ENCODE measurements at places on chromosomes 6 and 20.

- H3K4me1 ChIP-seq: no peaks in the 10 kb centered on the region
- H3K27me3 ChIP-seq: peaks cover 24% of the 10 kb centered on the region
- peaks cover 5% of the 10 kb centered on the region for H3K36me3 ChIP-seq
- H3K27ac ChIP-seq: no peak overlapping the region
Measured at GRCh38 chr6:170117111-170117972, 173.5 kb downstream of the DLL1 start.

- H3K27ac ChIP-seq: no peak overlapping the region
- DNase-seq: no peak
- no peaks in the 10 kb centered on the region for H3K4me1 ChIP-seq
- H3K36me3 ChIP-seq: no peaks in the 10 kb centered on the region
- no peaks in the 10 kb centered on the region for H3K27me3 ChIP-seq
Measured at GRCh38 chr6:4568138-4568537, 208.1 kb upstream of the CDYL start.

DNA sequence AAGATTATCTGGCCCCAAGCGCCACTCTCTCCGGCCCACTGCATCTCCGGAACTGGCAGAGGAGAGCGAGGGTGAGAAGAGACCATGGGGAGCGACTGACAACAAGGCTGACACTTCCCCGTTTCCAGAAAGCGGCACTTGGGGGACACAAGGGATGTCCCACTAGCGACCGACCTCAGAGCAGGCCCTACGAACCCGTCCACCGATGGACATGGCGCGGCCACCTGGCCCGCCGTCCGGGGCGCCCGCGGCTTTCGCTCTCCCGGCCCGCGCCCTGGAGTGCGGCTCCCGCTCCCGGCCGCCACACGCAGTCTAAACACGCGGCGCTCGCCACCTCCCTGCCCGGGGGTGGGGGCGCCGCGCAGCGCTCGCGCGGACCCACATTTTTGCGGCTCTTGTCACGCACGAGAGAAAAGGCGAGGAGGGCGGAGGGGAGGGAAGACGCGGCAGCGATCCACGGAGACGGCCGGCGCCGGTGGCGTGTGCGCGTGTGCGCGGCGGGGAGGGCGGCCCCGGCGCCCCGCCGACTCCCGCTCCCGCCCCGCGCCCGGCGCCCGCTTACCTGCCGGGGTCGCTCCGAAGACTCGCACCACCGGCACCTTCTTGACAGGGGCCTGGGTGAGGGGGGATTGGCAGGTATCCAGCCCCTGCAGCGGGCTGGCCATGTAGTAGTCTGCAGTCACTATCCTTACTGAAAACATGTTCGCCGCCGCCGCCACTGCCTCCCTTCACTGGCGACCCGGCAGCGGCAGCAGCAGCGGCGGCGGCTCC is 645 bp downstream of the REV3L start:
- H3K36me3 ChIP-seq: peaks cover 5% of the 10 kb centered on the region
- peaks cover 52% of the 10 kb centered on the region for H3K4me1 ChIP-seq

- H3K27me3 ChIP-seq: no peaks in the 10 kb centered on the region
- no peaks in the 10 kb centered on the region for H3K4me1 ChIP-seq
- H3K4me3 ChIP-seq: no peak overlapping the region
- DNase-seq: no peak
- peaks cover 36% of the 10 kb centered on the region for H3K36me3 ChIP-seq
Measured at GRCh38 chr6:144737998-144738397, 452.9 kb downstream of the UTRN start.

- no peak for DNase-seq
- H3K27me3 ChIP-seq: no peaks in the 10 kb centered on the region
- peak overlapping the region; percentile 93 for H3K4me3 ChIP-seq
Measured at GRCh38 chr6:137871831-137872454, 4.9 kb downstream of the TNFAIP3 start.

DNA sequence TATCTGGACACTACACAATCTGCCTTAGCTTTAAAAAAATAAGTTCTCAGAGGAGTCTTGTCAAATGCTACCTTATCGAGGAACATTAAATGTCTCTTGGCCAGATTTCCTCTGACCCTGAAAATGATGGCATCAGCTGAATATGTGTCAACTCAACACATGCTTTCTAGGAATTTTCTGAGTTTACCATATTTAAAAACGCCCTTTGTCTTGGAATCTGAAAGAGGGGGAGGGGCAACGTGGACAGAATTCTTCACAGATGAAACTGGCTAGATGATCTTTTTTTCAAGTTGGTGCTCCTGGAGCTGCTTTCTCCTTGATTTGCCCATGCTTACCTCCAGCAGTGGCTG is 5.1 kb downstream of the SOX4 start:
- DNase-seq: no peak
- peaks cover 51% of the 10 kb centered on the region for H3K27me3 ChIP-seq
- H3K27ac ChIP-seq: no peak overlapping the region
- H3K4me1 ChIP-seq: peaks cover 22% of the 10 kb centered on the region

DNA sequence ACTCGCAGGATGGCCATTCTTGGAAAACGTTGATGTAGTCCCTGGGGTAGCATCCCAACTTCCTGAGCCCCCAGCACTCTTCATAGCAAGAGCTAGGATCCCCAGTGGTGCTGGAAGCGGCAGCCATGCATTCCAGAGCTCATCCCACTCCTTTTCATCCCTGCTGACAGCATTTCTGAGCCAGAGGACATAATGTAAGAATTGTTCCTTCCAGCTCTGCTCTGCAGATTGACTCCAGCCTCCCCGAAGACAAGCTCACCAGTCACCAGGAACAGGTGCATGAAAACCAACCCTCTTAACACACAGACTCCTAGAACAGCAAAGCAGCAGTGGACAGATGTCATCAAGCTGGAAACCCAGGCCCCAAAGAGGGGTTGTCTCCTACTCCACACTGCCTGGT is 3.8 kb downstream of the SLC13A3 start:
- H3K27ac ChIP-seq: no peak overlapping the region
- DNase-seq: no peak
- no peaks in the 10 kb centered on the region for H3K36me3 ChIP-seq
- H3K4me3 ChIP-seq: no peak overlapping the region
- peaks cover 59% of the 10 kb centered on the region for H3K27me3 ChIP-seq
- H3K4me1 ChIP-seq: peaks cover 2% of the 10 kb centered on the region

DNA sequence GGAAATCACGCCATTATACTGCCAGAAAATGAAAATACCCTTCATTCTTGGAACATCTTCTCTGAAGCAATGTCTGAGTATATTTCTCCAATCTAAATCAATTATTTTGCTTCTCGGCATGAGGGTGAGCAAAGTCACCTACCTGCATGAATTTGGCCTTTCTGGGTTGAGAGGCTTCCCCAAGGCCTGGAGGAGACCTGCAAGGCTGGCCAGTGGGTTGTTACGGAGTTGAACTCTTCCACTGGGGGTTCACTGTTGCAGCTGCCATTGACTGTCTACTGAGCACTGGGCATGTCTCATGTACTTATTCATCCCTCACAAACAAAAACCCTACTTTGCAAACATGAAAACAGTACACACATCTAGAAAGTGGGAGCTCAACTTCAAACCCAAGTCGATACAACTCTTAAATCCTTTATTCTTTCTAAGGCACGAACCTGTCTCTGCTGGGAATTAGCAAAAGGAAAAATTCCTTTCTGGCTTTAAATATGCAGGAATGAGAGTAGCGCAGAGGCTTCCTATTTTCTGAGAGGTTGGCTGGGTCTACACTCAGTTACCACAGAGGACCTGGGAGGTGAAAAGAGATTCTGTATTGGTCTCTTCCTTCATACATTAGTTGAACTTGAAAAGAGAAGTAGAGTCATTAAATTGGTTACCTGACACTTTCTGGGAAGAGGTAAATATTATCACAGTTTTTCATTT is 87.6 kb upstream of the SGK1 start:
- peaks cover 8% of the 10 kb centered on the region for H3K4me1 ChIP-seq
- no peak overlapping the region for H3K27ac ChIP-seq
- no peak for DNase-seq
- H3K27me3 ChIP-seq: no peaks in the 10 kb centered on the region
- no peak overlapping the region for H3K4me3 ChIP-seq

- H3K36me3 ChIP-seq: no peaks in the 10 kb centered on the region
- no peak overlapping the region for H3K4me3 ChIP-seq
- no peak overlapping the region for H3K27ac ChIP-seq
- peaks cover 38% of the 10 kb centered on the region for H3K27me3 ChIP-seq
Measured at GRCh38 chr20:17482536-17482935, 48.6 kb downstream of the BFSP1 start.

DNA sequence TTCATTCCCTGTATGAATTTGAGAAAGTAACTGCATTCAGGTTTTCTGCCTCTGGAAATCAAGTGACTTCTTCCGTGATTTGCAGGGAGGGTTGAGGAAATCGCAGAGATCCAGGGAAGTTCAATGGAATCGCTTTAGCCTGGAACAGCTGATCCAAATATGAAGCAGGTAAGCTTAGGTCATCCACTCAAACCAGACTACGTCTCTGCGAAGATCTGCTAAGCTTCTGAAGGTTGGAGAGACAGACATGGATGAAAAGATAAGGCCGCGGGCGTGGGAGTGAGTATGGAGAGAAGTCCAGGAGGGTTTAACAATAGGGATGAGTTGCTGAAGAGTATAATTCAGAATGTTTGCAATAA is 34.2 kb upstream of the BTN3A2 start:
- H3K4me3 ChIP-seq: peak overlapping the region; percentile 64
- no peak for DNase-seq
- no peaks in the 10 kb centered on the region for H3K36me3 ChIP-seq

GRCh38 chr6:33613795-33614168 is 7.3 kb upstream of the ITPR3 start:
- H3K27me3 ChIP-seq: peaks cover 34% of the 10 kb centered on the region
- no peak overlapping the region for H3K27ac ChIP-seq
- no peak for DNase-seq
- no peak overlapping the region for H3K4me3 ChIP-seq
- peaks cover 28% of the 10 kb centered on the region for H3K4me1 ChIP-seq

DNA sequence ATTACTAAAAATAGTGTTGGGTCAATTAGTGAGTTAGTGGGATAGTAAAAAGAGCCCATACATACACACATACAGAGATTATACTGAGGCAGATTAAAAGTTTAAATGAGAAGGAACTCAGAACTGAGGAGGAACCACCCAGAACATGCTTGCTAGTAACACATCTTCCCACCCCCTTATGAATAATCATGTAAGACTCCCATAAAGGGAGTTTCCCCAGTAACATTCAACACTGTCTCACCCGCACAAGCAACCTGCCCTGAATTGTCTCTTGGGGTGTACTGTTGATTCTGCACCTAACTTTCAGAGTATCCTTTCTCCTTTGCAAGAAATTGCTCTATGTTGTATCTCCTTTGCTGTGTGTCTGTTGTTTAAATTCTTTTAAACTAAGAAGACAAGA is 11.1 kb upstream of the HLA-DQB2 start:
- no peak overlapping the region for H3K4me3 ChIP-seq
- no peak overlapping the region for H3K27ac ChIP-seq
- no peaks in the 10 kb centered on the region for H3K36me3 ChIP-seq
- peaks cover 37% of the 10 kb centered on the region for H3K27me3 ChIP-seq
- DNase-seq: no peak

DNA sequence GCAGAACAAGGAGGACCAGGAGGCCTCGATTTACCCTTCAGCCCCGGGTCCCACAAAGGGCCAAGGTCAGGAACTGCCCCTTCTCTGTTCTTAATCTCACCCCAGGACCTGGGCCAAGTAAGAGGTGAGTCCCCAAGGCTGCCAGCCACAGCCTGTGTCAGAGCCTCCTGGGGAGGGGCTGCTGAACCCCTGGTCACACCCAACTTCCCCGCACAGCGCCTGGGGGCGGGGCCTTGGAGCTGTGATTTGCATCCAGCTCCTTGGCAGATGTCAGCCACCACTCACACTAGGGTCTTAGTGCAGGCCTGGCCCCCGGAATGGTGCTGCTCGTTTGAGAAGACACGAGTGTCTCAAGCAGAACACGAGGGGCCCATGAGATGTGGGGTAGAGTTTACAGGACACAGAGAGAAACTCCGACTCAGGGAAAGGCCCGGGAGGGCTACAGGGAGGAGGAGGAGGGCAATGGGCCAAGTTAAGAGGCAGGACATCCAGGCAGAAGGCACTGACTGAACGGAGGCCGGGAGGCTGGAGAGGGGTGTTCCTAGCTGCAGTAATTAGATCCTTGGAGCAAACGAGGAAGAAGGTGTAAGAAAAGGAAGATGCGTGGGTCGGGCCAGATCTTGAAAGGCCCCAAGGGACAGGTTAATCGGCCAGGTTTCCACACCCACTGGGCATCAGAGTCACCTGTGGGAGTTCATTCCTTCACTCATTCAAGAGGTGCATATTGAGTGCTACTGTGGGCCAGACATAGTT is 26.9 kb downstream of the ZBP1 start:
- no peak for DNase-seq
- H3K4me3 ChIP-seq: no peak overlapping the region
- peaks cover 59% of the 10 kb centered on the region for H3K27me3 ChIP-seq
- H3K4me1 ChIP-seq: no peaks in the 10 kb centered on the region
- H3K36me3 ChIP-seq: no peaks in the 10 kb centered on the region

DNA sequence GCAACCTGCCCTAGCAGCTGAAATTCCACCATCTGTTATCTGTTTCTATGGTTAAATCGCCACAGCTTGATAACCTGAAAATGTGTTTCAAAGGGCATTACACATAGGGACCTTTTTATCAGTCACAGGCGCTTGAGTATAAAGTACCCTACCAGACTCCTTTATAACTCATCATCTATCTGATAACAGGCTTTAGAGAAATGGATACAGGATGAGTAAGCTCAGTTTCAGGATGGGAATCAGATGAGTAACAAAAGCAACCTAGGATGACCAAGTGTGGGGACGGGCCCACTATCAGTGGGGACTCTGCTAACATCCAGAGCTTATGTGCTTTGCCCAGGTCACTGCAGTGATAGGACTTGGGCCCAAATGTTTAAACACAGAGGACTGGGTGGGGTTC is 75.6 kb downstream of the PRND start:
- DNase-seq: no peak
- H3K27ac ChIP-seq: no peak overlapping the region
- peaks cover 75% of the 10 kb centered on the region for H3K36me3 ChIP-seq
- H3K4me1 ChIP-seq: peaks cover 22% of the 10 kb centered on the region
- H3K4me3 ChIP-seq: no peak overlapping the region

GRCh38 chr6:1082285-1082935 is 229.5 kb upstream of the FOXQ1 start:
- H3K4me1 ChIP-seq: no peaks in the 10 kb centered on the region
- no peak overlapping the region for H3K27ac ChIP-seq
- H3K27me3 ChIP-seq: peaks cover 5% of the 10 kb centered on the region
- H3K4me3 ChIP-seq: no peak overlapping the region

GRCh38 chr20:45406260-45407066 is 1.6 kb upstream of the DBNDD2 start:
- H3K36me3 ChIP-seq: peaks cover 8% of the 10 kb centered on the region
- peak; percentile 67 for DNase-seq
- H3K4me3 ChIP-seq: peak overlapping the region; percentile 79
- H3K27ac ChIP-seq: no peak overlapping the region
- peaks cover 50% of the 10 kb centered on the region for H3K27me3 ChIP-seq

DNA sequence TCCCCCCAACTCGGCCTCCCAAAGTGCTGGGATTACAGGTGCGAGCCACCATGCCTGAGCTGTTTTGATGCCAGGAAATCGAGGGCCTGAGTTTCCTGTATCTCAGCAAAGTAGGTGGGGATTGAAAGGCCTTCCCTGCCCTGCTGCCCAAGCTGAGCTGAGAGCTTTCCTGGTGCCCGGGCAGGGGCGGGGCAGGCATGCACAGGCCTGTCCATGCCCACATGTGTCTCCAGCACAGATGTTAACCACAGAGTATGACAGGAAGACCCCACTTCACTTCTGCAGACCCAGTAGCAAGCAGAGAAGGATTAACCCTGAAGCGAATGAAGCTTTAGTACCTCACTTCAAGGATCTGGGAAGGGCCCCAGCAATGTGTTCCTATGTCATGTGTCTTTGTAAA is 66.0 kb downstream of the GPR6 start:
- H3K4me3 ChIP-seq: no peak overlapping the region
- no peak for DNase-seq
- H3K27ac ChIP-seq: no peak overlapping the region
- peaks cover 17% of the 10 kb centered on the region for H3K4me1 ChIP-seq
- H3K36me3 ChIP-seq: no peaks in the 10 kb centered on the region
- peaks cover 15% of the 10 kb centered on the region for H3K27me3 ChIP-seq

Measured in activated naive CD4-positive, alpha-beta T cell treated with anti-CD3 and anti-CD28 coated beads, Interleukin-2, amount 10 ng/mL, durations not matched to agents 7 days and 5 days (primary cell).